ENCODE measurements at places on chromosomes 16 and 17.

GRCh38 chr16:29650771-29651170 lies 12.3 kb upstream of the SPN start:
- DNase-seq: no peak

- DNase-seq: no peak
These were observed 4.8 kb downstream of the ARRB2 start for GRCh38 chr17:4715063-4715744.

DNA sequence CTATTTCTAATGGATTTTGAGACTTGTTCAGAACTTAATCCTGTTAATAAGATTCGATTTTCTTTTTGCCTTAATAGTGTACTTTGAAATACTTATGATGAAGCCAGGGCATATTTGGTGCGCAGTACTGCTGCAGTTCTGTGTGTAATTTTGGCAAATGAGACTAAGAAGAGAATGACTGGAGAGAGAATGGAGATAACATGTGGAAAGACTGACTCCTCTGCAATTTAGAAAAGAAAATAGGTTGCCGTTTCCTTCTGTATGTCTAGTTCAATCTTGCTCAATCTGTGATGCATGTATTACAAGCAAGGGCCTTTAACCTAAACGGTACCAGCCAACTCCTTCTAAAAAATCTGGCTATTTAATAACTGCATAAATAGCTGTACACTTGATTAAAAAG lies 285.1 kb upstream of the CDH11 start:
- DNase-seq: no peak

DNA sequence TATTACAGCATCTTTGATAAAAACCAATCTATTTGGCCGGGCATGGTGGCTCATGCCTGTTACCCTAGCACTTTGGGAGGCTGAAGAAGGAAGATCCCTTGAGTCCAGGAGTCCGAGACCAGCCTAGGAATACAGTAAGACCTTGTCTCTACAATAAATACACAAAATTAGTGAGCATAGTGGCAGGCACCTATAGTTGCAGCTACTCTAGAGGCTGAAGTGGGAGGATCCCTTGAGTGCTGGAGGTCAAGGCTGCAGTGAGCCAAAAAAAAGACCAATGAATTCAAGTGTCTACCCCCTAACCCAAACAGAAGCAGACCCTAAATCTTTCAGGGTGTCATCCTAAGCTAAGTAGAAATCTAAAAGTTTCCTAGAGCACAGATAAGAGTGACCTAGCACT lies 7.3 kb upstream of the MEIOC start:
- no peak for DNase-seq

DNA sequence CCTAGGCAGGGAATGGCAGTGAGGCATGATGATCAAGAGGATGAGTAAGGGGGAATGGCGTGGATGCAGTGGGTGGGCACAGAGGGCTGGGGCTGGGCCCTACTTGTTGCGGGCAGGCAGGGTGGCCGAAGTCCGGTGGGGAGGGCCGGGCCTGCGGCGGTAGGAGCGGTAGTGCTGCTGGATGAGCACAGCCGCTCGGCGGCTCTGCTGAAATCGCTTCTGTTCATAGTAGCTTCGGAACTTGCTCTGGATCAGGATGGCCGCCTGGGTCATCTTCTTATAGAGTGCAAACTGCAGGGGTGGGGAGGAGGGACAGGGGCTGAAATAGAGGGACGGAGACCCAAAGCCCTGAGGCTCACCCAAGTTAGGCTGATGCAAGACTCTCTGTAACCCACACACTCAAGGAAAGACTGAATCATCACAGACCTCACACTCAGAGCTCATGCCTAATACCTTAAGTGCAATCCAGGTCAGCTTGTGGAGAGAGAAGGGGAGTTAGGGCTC lies 1.5 kb upstream of the SPAG7 start:
- no peak for DNase-seq

DNA sequence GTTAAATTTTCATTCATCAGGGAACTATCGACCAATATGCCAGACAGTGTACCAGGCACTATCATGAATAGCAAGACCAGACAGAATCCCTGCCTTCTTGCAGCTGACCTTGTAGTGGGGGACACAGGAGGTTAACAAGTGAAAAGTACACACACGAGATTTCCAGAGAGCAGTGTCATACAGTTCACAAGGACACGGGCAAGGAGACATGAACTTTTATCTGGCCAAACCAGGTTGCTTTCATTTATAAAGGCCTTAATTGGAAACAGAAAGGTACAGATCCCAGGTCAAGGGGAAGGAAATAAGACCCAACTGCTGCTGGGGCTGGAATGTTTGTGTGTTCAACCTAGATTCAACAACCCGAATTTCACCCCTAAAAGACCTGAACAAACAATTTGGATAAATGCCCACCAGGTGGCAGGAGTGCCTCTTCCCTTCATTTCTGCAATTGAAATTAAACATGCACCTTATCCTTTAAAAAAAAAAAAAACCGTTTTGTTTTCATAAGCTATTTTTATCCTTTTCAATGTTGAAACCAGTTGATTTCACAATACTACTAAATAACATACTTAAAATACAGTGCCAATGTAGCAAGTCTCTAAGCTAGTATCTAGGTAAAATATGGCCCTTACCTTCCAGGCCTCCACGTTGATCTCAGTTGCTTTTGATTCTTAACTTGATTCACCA lies 65.9 kb downstream of the EMP2 start:
- no peak for DNase-seq

DNA sequence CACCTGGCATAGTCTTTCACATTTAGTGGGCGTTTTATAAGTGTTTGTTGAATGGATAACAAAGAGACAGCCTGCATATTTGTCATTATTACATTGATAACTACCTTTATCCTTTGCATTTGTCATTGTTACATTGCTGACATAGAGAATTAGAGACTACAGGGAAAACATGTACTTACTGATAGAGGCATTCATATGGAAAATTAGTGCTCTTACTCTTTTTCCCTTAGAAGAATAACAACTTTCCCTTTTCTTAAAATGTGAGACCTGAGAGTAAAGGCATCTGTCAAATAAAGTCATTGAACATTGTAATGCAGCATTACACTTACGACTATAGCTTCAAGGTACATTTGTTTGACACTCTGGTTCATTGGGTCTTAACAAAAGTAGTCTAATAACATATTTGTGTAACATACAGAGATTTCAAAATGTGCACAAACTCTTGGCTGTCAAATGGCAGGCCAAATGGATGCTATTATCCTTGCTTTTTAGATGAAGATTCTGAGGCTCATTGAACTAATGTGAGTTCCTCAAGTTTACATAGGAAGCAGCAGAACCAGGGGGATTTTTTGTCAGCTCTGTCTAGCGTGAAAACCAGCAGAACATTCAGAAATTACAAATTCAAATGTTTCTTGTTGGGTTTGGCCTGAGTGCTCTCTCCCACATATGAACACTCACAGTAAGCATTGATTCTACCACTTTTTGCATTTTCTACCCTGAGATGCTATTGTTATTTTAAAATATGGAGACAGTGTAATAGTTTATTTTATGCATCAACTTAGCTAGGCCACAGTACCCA lies 28.5 kb downstream of the SMIM36 start:
- DNase-seq: no peak

DNA sequence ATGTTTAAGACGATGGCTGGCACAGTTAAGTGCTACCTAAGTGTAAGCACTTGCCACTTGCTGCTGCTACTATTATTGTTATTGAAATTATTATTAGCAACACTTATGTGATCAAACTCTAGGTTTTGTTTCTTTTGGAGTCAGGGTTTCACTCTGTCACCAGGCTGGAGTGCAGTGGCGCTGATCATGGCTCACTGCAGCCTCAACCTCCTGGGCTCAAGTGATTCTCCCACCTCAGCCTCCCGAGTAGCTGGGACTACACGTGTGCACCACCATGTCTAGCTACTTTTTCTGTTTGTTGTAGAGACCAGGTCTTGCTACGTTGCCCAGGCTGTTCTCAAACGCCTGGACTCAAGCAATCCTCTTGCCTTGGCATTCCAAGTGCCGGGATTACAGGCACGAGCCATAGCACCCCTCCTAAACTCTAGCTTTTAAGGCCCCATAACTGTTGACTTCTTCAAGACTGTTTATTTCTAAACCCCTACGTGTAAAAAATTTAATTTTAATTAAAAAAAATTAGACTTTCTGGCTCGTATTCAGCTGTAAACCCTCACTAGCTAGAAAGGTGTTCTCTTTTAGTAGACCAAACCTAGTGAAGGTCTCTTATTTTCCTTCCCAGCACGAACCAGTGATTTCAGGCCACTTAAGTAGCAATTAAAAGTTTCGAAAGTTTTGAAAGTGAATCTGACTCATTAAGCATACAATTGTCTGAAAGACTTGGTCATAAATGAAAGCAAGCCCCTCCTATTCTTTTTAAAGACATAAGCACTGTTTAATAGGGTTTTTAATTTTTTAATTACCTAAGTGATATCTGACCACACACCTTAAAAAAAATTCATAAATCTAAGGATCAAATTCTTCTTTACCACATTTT lies 11.7 kb upstream of the SCNN1B start:
- DNase-seq: no peak

DNA sequence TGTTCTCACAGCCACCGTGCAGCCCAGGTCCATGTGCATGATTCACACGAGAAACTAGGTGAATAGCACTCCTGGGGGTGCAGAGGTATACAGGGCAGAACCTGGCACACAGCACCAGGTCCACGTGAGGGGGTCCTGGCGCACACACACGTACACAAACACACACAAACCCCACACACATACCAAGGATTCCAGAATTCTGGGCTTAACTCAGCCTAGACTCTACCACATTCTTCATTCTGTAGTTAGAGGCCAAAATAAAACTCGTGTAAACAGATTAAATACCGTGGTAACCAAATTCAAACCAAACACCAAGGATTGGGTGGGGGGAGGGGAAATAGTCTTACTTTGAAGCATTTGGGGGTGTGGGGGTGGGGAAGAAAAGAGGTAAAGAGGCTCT lies 58.5 kb downstream of the XYLT1 start:
- DNase-seq: no peak

- no peak for DNase-seq
These were observed 6.2 kb downstream of the CCR7 start for GRCh38 chr17:40558890-40559563.

- DNase-seq: no peak
These were observed 174.0 kb downstream of the IRX3 start for GRCh38 chr16:54112451-54113206.

GRCh38 chr17:40598619-40599467 lies 33.6 kb upstream of the CCR7 start:
- peak; percentile 58 for DNase-seq

DNA sequence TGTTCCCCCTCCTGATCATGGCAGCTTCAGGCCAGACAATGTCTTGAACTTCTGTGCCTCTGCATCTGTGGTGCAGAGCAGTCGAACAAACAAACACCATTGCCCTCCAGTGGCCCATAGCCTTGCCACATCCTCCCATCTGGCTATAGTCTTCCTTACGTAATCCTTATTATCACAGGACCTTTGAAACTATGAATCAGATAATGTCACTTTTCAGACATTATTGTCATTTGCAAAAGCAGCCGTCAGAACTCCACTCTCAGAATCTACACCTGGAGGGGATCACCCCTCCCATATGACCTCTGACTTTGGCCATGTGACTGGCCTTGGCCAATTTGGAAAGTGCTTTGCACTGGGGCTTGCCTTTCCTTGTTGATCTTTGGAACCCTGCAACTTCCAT lies 387.3 kb downstream of the MAF start:
- DNase-seq: no peak

- DNase-seq: no peak
These were observed 343.0 kb upstream of the CDH5 start for GRCh38 chr16:66023481-66023880.

DNA sequence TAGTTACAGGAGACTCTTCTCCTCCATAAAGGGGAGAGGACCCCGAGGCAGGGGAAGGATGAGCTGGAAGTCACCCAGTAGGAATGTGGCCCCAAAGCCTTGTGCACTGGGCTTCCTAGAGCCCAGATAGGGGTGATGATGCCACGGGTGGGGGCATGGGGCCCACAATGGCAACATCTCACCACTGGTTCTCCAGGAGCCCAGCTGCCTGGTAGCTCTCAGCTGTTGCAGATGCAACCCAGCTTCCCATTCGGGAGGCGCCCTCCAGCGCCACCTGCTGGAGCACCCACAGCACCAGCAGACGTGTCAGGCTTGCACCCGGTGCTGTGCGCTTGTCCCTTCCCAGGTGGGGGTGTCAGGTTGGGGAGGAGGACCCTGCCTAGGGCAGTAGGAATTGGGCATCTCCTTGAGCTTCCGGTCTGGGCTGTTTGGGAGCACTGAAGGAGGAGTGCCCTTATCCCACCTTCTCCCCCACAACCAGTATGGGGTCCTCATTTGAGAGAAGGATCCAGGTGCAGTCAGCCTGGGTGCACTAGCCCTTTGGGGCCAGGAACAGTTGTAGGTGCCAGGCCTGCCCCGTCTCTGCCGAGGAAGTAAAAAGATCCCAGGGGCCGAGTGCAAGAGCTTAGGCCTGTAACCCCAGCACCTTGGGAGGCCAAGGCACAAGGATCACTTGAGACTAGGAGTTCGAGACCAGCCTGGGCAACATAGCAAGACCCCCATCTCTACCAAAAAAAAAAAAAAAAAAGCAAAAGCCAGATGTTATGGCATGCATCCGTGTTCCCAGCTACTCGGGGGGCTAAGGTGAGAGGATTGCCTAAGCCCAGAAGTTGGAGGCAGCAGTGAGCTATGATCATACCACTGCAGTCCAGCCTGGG lies 14.4 kb downstream of the CDIPT start:
- peak; percentile 76 for DNase-seq

- DNase-seq: no peak
These were observed 18.4 kb upstream of the ZNF594 start for GRCh38 chr17:5210091-5210490.

GRCh38 chr16:58177353-58177710 lies 20.6 kb downstream of the CSNK2A2 start:
- no peak for DNase-seq

- DNase-seq: no peak
These were observed 6.4 kb upstream of the CRK start for GRCh38 chr17:1462164-1463112.

GRCh38 chr17:15398291-15398690 lies 56.9 kb upstream of the TEKT3 start:
- no peak for DNase-seq

- no peak for DNase-seq
These were observed 75.3 kb downstream of the MRC2 start for GRCh38 chr17:62702746-62703260.

- no peak for DNase-seq
These were observed 4.8 kb upstream of the KRT31 start for GRCh38 chr17:41402161-41402560.

- DNase-seq: no peak
These were observed 52.3 kb upstream of the ADCY7 start for GRCh38 chr16:50213939-50214519.

DNA sequence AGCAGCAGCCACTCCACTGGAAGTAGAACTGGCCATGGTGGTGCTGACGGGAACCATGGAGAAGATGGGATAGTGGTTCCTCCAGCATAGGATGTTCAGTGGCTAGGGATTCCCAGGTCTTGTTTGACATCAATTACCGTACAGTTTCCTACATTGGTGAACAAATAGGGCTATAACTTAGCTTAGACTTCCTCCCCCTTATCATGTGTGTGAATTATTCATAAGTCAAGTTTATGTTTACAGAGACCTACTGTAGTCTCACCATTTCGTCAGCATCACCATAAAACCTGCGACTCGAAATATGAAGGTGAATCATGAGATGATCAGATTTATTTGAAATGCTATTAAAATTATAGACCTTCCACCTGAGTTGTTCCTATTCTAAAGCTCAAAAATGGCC lies 1.2 kb downstream of the KRTAP2-3 start:
- no peak for DNase-seq
